Activated CD8-positive, alpha-beta T cell treated with anti-CD3 and anti-CD28 coated beads for 36 hours (primary cell): ENCODE measurements at places on chromosomes 3 and 15. TPM values are rescaled to one million over a fixed set of nuclear protein-coding genes. Genes with fewer than 3 reads are reported as not detected.
A peak's percentile ranks its signal among the peaks of the same experiment; 100 is the strongest.

DNA sequence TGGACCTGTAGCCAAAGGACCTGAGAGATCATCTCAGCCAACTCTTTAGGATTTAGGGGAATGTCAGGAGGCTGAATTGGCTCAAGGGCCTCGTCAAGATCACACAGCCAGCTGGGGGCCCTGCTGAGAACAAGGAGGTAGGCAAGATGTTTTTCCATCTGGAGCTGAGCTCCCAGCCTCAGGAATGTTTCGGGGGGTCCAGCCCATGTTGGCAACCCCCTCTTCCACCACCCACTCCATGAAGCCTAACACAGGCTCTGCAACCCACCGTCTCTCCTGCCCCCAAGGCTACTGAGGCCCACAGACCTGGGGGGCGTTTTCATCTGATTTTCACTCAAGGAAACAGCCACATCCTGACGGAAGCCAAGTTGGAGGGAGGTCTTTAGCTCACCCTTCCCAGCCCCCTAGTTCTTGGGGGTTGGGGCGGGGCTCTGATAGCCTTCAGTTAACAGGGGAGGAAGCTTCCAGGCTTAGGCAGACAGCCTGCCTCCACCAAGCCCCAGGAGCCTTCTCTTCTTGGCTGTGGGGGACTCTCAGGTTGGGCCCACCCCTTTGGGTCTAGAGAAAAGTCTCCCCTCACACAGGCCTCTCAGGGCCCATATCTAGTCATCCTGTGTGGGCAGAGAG is 48.8 kb downstream of the EPHB3 start:
- no peak for DNase-seq
- H3K27ac ChIP-seq = no peak overlapping the region
- H3K27me3 ChIP-seq = peaks cover 8% of the 10 kb centered on the region
- H3K36me3 ChIP-seq = no peaks in the 10 kb centered on the region
- peaks cover 21% of the 10 kb centered on the region for H3K4me1 ChIP-seq

- H3K36me3 ChIP-seq = no peaks in the 10 kb centered on the region
- no peak overlapping the region for H3K4me3 ChIP-seq
- no peaks in the 10 kb centered on the region for H3K4me1 ChIP-seq
- no peak overlapping the region for H3K27ac ChIP-seq
Observed at GRCh38 chr3:133535971-133536881, 37.3 kb upstream of the CDV3 start.

- no peaks in the 10 kb centered on the region for H3K27me3 ChIP-seq
- no peaks in the 10 kb centered on the region for H3K4me1 ChIP-seq
- H3K4me3 ChIP-seq = no peak overlapping the region
- H3K36me3 ChIP-seq = no peaks in the 10 kb centered on the region
- H3K27ac ChIP-seq = no peak overlapping the region
Observed at GRCh38 chr15:75669191-75669878, 21.6 kb downstream of the SNX33 start.

DNA sequence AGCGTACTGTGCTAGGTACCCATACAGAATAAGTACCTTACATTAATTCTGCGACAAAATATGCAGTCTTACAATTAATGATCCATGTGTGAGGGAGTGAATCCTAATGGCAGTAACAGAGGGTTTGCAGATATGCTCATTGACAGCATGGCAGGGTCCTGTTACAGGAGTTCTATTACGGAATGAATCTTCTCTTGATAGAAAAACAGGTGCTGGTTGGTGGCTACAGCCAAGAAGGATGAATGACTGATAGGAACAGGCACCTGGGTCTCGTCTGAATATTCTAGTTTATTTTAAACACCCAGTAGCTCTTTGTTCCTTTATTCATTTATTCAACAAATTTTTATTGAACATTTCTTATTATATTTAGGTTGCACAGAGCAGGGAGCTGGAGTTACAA is 22.8 kb downstream of the PGBD4 start:
- no peaks in the 10 kb centered on the region for H3K36me3 ChIP-seq
- no peaks in the 10 kb centered on the region for H3K4me1 ChIP-seq
- H3K27me3 ChIP-seq = peaks cover 11% of the 10 kb centered on the region

DNA sequence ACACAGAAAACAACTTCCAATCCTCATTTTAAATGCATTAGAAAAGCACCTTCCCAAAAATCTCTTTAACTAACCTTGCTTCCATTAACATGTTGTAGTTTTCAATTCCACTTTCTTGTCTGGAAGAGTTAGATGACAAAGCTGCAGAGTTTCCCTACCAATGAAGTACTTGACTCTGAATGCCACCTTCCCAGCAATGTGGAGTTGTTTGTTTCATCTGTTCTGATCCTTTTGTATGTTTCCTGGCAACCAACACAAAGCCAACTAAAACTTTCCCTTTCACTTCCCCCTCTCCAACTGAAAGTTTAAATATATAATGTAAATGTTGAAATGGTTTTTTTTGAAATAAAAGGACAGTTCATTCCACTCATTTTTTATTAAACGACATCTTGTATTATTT is at the start of gene WDR49:
Gene WDR49, minus strand, starts transcription at position 183 of the 400 bp plus-strand sequence. CDS start 517 bp downstream, outside the sequence.
- no peak within 1 kb of the TSS for H3K4me3 ChIP-seq
- no peaks in the 10 kb centered on the region for H3K27me3 ChIP-seq
- H3K4me1 ChIP-seq = peaks cover 8% of the 10 kb centered on the region
- no peak within 1 kb of the TSS for H3K27ac ChIP-seq

GRCh38 chr15:73950831-73951561 is 24.7 kb downstream of the LOXL1 start:
- H3K27me3 ChIP-seq = no peaks in the 10 kb centered on the region
- DNase-seq = peak; percentile 88
- peaks cover 4% of the 10 kb centered on the region for H3K4me1 ChIP-seq
- no peaks in the 10 kb centered on the region for H3K36me3 ChIP-seq

DNA sequence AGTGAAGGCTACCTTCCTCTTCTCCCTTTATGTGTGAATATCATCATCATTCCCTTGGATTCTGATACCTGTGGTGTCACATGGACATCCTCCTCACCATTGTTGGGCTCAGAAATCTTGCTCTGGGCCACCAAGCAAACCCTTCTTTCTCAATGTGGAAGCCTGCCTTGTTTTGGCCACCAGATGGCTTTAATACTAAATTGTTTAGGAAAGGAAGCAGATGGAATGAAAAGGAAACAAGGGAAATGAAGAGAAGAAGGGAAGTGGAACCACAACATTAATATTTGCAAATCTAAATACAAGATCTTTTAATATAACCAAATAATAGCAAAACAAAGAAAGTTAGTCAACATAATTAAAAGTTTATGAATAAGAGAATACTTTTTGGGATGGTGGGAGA is 14.0 kb downstream of the FAM227B start:
- H3K27me3 ChIP-seq = no peaks in the 10 kb centered on the region
- H3K4me1 ChIP-seq = no peaks in the 10 kb centered on the region
- H3K36me3 ChIP-seq = peaks cover 32% of the 10 kb centered on the region
- no peak overlapping the region for H3K27ac ChIP-seq

DNA sequence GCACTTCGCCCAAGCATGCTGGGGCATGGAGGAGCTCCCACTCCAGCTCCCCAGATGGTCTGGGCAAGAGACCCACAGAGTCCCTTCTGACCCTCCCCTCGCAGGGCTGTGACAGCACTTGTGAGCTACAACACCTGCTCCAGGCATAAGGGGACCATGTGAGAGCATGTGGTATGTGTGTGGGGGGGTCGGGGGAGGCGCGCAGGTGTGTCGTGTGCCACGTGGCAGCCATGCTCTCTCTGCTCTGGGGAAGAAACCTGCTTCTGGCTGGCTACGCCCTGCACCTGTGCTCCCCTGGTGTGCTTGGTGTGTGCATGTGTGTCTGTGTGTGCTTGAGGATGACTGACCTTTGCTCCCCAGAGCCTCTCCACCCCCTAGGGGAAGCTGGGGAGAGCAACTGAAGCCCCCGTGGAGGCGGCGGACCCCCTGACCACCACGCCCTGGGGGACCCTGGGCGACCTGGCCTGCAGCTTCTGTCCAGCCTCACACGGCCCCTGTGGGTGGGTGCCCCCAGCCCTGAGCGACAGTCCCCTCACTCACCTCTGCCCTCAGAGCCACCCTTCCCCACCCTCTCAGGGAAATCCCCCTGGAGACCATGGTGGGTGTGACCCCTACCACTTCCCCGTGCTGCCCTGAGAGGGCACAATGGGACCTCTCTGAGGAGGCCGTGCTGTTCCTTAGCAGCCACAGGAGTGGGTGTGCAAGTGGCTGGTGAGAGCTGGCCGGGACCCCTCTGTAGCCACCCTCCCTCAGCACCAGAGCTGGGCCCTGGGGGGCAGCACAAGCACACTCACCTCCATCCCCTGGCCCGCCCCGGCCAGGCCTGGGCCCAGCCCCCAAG is 16.6 kb upstream of the SEC13 start:
- H3K27ac ChIP-seq = no peak overlapping the region
- no peak overlapping the region for H3K4me3 ChIP-seq
- H3K4me1 ChIP-seq = peaks cover 10% of the 10 kb centered on the region
- H3K27me3 ChIP-seq = no peaks in the 10 kb centered on the region

DNA sequence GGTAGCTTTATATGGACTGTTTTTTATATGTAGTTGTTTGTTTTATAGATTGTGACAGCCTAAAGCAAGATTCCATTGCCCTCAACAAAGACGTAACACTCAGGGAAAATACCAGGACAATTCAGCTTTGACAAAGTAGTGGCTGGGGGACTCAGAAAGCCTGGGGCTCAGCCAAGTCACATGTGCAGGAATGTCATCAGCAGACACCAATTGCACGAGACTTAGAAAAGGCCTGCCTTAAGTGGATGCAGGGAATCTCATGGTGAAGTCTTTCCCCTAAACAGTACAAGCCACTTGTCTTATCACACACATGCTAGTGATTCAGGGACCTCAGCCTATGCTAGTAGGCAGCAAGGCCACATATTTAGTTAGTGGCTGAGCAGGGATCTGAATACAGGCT is 381.8 kb upstream of the THBS1 start:
- H3K36me3 ChIP-seq = no peaks in the 10 kb centered on the region
- no peaks in the 10 kb centered on the region for H3K4me1 ChIP-seq
- DNase-seq = no peak
- no peak overlapping the region for H3K27ac ChIP-seq

GRCh38 chr3:187458383-187458782 is 90.2 kb downstream of the RTP4 start:
- DNase-seq = no peak
- H3K27me3 ChIP-seq = peaks cover 17% of the 10 kb centered on the region
- no peak overlapping the region for H3K4me3 ChIP-seq
- no peaks in the 10 kb centered on the region for H3K4me1 ChIP-seq

- H3K4me1 ChIP-seq = peaks cover 54% of the 10 kb centered on the region
- no peaks in the 10 kb centered on the region for H3K36me3 ChIP-seq
- peak; percentile 76 for DNase-seq
Observed at GRCh38 chr15:64892847-64893403, 18.8 kb upstream of the ANKDD1A start.

- no peak overlapping the region for H3K4me3 ChIP-seq
- peaks cover 4% of the 10 kb centered on the region for H3K27me3 ChIP-seq
- no peaks in the 10 kb centered on the region for H3K36me3 ChIP-seq
- DNase-seq = no peak
- no peaks in the 10 kb centered on the region for H3K4me1 ChIP-seq
Observed at GRCh38 chr3:161212171-161212771, 8.8 kb upstream of the NMD3 start.

DNA sequence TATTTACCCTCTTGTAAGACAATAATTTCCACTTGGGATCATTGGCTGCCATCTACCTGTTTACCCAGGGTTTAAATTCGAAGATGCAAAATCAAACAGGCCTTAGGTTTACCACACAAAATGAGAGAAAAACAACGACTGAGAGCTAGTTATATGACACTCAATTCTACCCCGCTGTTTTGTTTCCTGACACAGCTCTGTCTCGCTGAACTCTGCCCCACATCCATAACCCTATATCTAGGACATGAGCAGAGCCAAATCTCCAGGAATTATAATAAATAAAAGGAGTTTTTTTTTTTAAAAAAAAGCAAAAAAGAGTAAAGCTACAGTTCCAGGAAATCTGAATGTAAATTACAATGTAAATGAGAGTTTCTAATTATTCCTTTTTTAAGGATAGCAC is 165.4 kb upstream of the NR2F2 start:
- no peak overlapping the region for H3K4me3 ChIP-seq
- no peak overlapping the region for H3K27ac ChIP-seq
- DNase-seq = no peak
- peaks cover 3% of the 10 kb centered on the region for H3K27me3 ChIP-seq
- no peaks in the 10 kb centered on the region for H3K4me1 ChIP-seq

DNA sequence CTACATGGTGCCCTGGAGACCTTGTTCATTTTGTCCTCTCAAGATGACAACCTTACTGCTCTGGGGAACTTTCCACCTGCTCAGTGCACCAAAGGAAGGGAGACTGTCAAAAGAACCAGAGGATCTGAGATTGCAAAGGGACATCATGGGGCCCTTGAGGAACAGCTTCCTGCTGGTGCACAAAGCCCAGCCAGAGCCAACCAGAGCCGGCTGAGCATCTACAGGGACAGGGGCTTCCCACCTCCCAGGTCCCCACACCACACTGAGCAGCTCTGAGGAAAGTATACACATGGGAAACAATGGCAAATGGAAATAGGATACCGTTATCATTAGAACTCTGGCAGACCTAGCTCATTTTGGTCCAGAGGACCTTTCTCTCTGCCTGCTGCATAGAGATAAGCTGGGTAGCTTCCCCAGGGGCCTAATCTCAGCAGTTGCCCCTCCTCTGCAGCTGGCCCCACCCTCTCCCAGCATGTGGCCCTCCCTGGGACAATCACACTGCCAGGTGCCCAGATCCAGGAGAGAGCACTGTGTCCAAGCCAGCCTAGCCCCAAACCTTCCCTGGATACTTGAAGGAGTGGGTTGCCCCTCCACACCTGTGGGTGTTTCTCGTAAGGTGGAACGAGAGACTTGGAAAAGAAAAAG is 123.4 kb upstream of the PRR20G start:
- no peak for DNase-seq
- peaks cover 25% of the 10 kb centered on the region for H3K27me3 ChIP-seq
- no peaks in the 10 kb centered on the region for H3K36me3 ChIP-seq
- no peak overlapping the region for H3K4me3 ChIP-seq
- no peaks in the 10 kb centered on the region for H3K4me1 ChIP-seq

GRCh38 chr3:97950360-97950759 is 21.9 kb downstream of the RIOX2 start:
- peaks cover 57% of the 10 kb centered on the region for H3K36me3 ChIP-seq
- no peaks in the 10 kb centered on the region for H3K4me1 ChIP-seq
- no peak overlapping the region for H3K27ac ChIP-seq
- H3K27me3 ChIP-seq = no peaks in the 10 kb centered on the region
- H3K4me3 ChIP-seq = no peak overlapping the region

- DNase-seq = no peak
- no peaks in the 10 kb centered on the region for H3K36me3 ChIP-seq
- no peaks in the 10 kb centered on the region for H3K27me3 ChIP-seq
Observed at GRCh38 chr3:63817225-63817624, 1.9 kb upstream of the C3orf49 start.

GRCh38 chr15:72579814-72580213 is 74.7 kb upstream of the GOLGA6B start:
- no peak overlapping the region for H3K27ac ChIP-seq
- H3K36me3 ChIP-seq = peaks cover 45% of the 10 kb centered on the region
- peaks cover 2% of the 10 kb centered on the region for H3K4me1 ChIP-seq
- no peaks in the 10 kb centered on the region for H3K27me3 ChIP-seq
- DNase-seq = no peak
- H3K4me3 ChIP-seq = no peak overlapping the region

OIP5 gene
- total RNA-seq = 13.6 TPM

APBA2 gene
- total RNA-seq = 32.0 TPM

RFTN1 gene
- 125 TPM for total RNA-seq

TEX55 gene
- not detected for total RNA-seq

SLC6A11 gene
- total RNA-seq = not detected

CCNB2 gene
- 64.4 TPM for total RNA-seq

GOLGA6L9 gene
- 3.8 TPM for total RNA-seq

LARP6 gene
- total RNA-seq = 0.36 TPM

CLRN1 gene
- total RNA-seq = not detected

AVEN gene
- 8.8 TPM for total RNA-seq
